ENCODE measurements at places on chromosomes 6 and 20.

DNA sequence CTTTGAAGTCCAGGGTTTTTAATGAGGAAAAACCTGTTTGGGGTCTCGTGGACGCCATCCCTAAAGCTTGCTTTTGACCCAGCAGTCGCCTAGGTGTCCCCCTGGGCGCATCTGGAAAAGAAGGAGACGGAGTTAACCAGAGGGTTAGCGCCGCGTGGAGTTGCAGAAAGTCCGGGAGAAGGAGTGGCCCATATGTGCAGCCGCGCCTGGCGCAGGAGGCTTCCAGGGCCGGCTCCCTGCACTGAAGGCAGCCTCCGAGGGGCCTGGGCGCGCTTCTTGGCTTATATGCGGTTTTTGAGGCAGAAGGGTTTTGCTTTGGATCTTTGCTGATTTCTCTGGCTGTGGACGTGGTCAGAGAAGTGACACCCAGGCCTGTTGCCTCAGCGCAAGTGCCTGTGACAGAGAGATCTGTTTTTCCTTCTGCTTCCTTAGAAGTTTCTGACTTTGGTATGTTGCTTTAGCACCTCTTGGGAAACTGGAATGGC, 987 bp downstream of the TMEM181 start:
- no peak for DNase-seq

- DNase-seq: no peak
These were observed 46.6 kb upstream of the RNF24 start for GRCh38 chr20:4061987-4062386.

DNA sequence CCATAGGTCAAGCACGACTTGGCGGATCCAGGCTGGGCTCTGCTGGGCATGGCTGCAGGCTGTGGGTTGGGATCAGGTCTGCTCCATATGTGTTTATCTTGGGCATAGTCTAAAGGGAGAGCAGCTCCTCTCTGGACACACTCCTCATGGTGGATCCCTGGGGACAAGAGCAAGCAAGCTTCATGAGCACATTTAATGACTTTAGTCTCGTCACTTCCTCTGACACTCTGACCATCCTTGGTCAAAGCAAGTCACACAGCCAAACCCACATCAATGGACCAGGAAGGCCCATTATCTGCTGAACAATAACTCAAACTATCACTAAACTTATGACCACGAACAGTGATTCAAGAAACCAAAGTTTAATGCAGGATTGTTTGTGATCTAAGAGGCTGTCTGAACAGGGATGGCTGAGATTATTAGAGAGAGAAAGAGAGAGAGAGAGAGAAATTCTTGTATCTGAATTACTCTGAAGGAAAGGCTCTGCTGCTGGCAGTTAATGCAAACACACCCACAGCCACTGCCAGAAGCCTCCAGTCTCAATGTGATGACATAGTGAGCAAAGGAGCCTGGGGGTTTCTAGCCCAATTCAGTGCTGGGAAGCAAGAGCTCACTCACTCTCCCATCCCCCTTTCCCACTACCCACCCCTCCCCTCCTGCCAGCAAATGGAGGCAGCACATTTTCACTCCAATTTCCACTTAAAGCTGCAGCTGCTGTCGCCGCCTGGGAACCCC, 490.2 kb upstream of the SULF2 start:
- no peak for DNase-seq

DNA sequence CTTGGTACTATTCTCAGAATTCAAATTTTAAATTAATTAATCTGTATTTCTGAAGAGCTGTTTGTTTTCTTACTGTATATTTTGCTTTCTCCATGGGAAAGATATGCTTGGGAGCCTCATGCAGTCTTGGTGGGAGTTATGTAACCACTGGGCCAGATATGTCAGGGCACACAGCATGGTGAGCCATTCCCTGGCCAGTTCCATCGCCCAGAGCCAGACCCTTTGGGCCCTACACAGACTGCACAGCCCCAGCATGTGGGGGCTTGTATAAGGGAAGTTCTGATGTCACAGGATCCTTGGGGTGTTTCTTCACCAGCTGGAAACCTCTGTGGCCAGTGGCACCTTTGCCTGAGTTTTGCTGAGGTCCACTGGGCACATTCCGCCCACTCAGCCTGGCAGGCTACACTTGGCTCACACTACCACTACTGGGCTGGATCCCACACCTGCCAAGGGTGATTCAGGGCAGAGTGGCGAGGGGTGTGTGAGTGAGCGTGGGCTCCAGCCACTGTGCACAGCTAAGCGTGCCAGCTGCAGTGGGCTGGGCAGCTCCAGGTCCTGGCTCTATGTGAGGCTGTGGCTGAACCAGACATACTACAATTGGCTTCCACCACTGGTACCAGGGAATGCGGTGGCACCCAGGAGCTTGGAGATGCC, 293.5 kb downstream of the ARHGAP18 start:
- DNase-seq: no peak

DNA sequence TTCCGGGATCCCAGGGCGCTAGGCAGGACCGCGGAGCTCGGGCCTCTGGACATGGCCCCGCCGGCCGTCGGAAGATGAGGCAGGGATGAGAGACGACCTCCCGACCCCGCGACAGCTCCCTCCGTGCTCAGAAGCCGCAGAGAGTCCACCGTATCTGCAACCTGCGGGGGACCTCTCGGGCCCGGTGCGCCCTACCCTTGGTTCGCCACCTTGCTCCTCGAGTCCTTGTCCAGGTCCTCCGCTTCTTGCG, 301 bp downstream of the PPP1R3D start:
- DNase-seq: no peak

DNA sequence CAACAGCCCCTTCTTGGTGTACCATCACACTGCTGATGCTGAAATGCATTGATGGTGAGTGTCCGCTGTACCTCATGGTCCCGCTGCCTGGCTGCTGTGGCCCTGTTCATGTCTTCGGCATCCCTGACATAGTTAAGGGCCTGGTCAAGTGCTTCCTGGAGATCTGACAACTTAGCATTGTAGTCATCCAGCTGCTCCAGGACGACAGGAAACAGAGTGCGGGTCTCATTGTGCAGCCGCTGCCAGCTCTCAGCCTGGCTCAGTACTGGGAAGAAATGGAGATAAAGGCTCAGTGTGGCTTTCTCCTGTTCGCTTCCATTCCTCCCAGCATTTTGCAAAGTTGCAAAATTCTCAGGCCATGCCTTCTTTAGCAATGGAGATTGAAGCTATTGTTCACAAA, 81.8 kb downstream of the LAMA4 start:
- no peak for DNase-seq

DNA sequence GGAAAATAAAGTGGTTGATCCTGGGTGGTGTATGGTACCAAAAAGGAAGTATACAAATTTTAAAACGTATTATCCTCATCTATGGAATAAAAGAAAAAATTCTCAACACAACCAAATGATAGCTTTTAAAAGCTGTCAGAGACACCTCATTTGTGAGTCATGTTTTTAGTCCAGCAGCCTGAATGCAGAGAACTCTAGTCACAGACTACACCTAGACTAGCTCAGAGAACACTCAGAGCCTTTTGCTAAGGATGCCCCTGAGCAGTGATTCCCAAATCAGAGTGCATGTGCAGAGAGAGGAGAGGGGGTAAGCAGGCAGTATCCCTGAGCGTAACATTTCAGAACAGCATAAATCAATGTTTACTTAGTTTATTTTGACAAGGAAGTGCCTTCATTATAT, 809.3 kb downstream of the HACE1 start:
- DNase-seq: no peak

GRCh38 chr6:35948725-35949124, 27.8 kb upstream of the SRPK1 start:
- no peak for DNase-seq

- DNase-seq: no peak
These were observed at the start of gene PTK6 for GRCh38 chr20:63536997-63537524. TSS of gene PTK6 (minus strand) at chr20:63537376. CDS start at chr20:63537314, 62 bp downstream.

DNA sequence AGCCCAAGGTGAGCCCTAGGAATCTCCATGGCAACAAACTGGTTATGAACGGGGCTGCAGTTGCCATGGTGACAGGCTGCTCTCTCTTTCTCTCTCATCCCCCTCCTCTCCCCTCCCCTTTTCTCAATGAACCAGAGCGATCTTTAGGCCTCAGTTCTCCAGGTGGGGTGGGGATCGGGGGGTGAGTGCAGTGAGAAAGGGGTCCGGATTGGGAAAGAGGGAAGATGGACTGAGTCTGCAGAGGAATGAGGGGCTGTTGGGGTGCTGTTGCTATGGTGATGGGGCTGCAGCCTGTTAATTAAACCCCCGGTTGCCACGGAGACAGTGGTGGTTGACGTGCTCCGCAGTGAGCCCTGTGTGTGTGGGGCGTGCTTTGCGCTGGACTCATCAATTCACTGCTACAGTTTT, 3.6 kb upstream of the SLC12A5 start:
- no peak for DNase-seq

GRCh38 chr6:107662333-107662732, 161.8 kb downstream of the SCML4 start:
- DNase-seq: no peak

- DNase-seq: no peak
These were observed 13.7 kb downstream of the PNLDC1 start for GRCh38 chr6:159813781-159814180.

DNA sequence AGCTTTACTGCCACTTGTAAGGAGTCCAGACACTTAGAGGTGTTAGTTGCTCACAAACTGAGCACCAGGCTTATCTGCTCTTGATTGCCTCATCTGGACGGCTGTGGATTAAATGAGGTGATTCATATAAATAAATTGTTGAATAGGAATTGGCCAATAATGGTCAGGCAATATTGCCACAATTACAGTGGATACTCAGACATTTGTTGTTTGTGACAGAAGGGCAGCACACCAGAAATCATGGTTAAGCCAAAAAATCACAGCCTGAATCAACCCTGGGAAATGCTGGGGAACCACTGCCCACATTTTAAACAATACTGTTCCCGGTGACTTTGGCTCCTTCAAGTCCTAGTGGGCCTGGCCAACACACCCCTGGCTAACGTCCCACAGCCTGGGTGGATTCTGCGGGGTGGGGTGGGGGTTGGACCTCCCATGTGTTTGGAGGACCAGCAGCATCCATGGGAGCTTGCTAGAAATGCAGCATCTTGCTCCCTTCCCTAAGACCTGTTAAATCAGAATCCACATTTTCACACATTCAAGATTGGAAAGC, 29.5 kb upstream of the SPDEF start:
- peak; percentile 24 for DNase-seq

GRCh38 chr6:80988892-80989291, 763.6 kb downstream of the TENT5A start:
- DNase-seq: peak; percentile 7

GRCh38 chr6:161259302-161259701, 14.6 kb downstream of the AGPAT4 start:
- DNase-seq: no peak

DNA sequence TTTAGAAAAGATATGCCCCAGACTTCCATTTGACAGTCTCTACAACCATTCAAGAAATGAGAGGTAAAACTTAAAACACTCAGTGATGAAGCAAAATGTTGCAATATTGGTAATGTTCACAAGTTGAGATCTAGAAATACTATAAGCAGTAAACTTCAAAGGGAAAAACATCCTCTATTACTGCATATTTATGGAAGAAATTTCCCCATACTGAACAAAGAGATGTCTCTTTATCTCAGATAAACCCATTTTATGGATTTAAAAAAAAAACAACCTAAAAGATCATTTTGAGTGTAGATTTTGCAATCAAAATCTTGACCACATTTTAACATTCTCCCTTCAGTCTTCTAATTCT, 177.8 kb upstream of the TAB2 start:
- DNase-seq: no peak

DNA sequence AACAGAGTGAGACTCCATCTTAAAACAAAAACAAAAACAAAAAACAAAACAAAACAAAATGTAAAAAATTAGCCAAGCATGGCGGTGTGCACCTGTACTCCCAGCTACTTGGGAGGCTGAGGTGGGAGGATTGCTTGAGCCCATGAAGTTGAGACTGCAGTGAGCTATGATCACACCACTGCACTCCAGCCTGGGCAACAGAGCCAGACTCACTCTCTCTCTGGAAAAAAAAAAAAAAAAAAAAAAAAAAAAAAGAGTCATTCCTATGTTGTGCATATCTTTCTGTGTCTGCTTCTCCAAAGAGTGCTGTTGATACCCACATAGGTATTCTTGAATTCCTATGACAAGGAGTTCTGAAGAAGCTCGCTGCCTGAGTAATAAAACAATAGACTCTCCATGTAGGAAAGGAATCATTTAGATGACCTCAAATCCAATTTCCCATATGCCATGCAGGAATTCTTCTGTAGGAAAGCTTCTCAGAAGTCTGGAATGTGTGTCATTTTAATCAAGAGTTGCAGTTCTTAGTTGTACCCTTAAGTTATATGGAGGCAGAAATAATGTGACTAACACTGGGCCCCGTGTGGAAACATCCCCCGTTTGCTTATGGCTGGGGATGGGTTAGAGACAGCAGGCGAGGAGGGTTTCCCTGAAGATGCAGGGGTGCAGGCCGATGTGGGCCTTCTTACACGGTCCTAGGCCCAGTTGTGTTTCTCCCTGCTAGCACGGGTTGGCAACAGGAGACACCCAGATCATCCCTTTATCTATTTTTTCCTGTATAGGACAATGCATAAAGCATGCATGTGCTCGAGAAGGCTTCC, 79.4 kb downstream of the ZDHHC14 start:
- no peak for DNase-seq

GRCh38 chr6:120945905-120946594, 388.2 kb downstream of the TBC1D32 start:
- no peak for DNase-seq

- DNase-seq: no peak
These were observed 4.6 kb downstream of the EMILIN3 start for GRCh38 chr20:41361757-41362747.

DNA sequence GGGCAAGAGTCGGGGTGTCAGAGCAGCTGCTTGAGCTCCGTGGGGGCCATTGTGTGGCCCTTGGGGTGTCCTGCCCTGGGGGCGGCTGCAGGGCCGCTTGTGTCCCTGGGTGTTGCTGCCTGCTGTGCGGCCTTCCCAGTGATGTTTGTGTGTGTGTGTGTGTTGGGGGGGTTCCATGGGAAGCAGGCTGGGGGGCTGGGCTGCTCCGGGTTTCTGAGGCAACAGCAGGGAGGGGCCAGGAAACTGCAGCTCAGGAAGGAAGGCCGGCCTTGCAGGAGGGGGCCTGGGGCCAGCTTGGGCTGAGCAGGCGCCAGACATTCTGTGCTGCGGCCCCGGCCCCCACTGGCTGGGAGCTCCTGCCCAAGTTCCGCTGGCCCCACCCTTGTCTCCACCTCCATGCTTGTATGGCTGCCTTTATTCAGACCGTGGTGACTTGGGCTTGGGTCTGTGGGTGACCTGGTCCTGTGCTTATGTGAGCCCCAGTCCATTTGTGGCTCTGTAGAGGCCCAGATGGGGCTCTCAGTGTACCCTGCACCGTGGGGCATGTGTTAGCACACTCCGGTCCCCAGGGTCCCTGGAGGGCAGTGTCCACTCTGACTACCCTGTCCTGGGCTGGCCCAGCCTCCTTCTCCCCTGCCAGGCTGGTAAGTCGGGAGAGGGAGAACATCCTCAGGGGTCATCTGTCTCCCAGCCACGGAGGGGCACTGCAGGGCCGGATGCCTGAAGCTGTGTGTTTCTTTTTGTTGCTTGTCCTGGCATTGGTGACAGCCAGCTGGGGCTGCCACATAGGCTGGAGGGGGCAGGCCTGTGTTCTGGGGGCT, 4.6 kb upstream of the SOX18 start:
- no peak for DNase-seq

- DNase-seq: no peak
These were observed at the start of gene TCP11 for GRCh38 chr6:35141007-35141655. TSS of gene TCP11 (minus strand) at chr6:35141339. CDS start at chr6:35140870, 469 bp downstream.

GRCh38 chr6:113664909-113665308, 192.2 kb upstream of the MARCKS start:
- no peak for DNase-seq

DNA sequence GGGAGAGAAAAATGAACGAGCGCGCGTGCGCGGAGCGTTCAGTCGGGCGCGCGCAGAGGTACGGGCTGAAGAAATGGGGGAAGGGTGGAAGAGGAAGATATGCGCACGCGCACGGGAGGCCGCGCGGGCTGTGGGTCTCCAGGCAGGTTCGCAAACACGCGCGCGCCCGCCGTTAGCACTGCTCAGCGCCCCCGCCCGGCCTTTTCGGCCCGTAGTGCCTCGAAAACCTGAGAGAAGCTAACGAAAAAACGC, 393 bp downstream of the BCLAF1 start:
- DNase-seq: peak; percentile 69

Measured in GM04504 (cell line).